ENCODE measurements at places on chromosomes 2 and 18.

GRCh38 chr18:58177004-58177717 lies 133.1 kb downstream of the NEDD4L start:
- DNase-seq = no peak

DNA sequence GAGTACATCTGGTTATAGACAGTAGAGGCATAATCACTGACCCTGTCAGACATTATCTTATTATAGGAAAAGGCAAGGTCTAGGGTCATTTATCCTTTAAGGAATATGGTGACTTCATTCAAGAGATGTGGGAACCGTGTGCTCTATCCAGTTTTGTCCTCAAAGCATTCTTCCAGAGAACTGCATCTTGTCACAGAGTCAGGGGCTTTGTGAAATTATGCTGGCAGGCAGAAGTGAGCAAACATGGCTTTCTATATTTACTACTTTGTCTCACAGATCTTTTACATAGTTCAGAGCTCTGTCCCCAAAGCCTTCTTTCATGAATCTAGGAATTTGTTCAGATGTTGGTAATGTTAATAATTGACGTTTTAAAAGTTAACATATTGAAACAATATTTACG lies 177.4 kb downstream of the ASXL3 start:
- DNase-seq = no peak

DNA sequence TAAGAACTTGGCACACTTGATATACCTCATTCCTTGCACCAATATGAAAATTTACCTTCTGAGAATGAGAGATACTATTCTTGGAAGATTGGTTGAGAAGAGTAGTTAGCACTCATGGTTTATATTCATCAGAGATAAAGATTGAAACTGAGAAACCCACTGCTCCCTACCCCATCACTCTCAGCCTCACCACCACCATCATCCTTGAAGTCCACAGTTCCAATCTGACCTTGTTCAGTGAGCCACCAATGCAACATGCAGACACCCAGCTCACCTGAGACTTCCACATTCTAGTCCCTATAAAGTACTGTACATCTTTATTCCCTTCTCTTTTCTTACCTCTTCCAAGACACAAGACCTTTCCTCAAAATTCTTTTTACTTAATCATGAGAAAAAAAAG lies 869.0 kb downstream of the TRIB2 start:
- DNase-seq = no peak

GRCh38 chr2:229511524-229511923 lies 202.8 kb downstream of the DNER start:
- no peak for DNase-seq

GRCh38 chr2:191552066-191552465 lies 125.9 kb upstream of the NABP1 start:
- DNase-seq = no peak
